ENCODE measurements at places on chromosomes 4 and X.

GRCh38 chrX:4909348-4909747 lies 1195.9 kb upstream of the PRKX start:
- DNase-seq, result no peak

DNA sequence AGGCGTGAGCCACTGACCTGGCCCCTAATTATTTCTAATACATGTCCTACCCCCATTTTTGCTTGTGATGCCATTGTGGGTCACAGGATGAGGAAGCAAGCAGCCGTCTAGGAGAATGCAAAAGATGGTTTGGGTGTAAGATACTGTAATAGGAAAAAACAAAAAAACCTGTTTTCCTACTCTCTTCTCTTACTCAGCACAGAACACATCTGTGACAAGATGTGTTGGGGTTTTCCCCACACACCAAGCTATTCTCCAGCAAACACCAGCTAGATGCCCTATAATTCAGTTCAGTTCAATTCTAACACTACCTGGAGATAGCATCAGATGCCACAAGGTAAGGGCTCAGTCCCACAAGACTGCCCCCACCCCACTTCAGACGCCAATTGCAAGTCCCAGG lies 15.3 kb upstream of the HPRT1 start:
- no peak for DNase-seq

GRCh38 chr4:163493643-163494359 lies 689 bp upstream of the TMA16 start:
- DNase-seq, result no peak

- DNase-seq, result no peak
Observed at GRCh38 chr4:111404673-111405072, 740.6 kb upstream of the FAM241A start.

- DNase-seq, result no peak
Observed at GRCh38 chr4:15149839-15150592, 147.7 kb downstream of the CPEB2 start.

DNA sequence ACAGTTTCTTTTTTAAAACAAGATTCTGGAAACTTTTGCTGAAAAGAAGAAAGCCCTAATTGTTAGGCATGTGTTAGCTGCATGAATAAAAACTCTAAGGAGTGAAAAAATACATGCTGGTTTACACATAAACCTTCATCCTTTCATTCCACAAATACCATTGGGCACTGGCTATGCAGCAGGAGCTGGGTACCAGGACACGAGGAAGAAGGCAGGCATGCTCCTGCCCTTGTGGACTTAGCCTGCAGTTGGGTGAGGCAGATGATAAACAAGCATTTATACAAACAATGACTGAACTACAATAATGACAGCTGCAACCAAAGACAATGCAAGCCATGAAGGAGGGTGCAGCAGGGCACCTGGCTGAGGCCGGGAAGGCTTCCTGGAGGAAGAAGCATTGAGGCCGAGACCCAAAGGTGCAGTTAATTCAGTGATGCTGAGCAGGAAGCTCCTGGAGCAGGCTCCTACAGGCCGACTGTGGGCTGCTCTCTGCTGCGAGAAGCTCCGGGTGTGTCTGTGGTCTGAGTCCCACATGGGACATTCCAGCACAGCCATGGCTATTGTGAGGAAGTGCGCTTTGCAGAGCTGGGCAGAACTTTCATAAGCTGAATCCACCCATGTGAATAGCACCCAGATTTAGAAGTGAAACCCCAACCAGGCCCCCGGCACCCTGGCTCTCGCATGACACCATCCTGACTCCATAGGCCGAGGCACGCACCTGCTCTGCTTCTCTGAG lies 44.0 kb upstream of the MXD4 start:
- no peak for DNase-seq

- DNase-seq, result no peak
Observed at GRCh38 chr4:108227923-108228322, 59.2 kb upstream of the LEF1 start.

- no peak for DNase-seq
Observed at GRCh38 chr4:85707611-85708010, 232.7 kb downstream of the ARHGAP24 start.

DNA sequence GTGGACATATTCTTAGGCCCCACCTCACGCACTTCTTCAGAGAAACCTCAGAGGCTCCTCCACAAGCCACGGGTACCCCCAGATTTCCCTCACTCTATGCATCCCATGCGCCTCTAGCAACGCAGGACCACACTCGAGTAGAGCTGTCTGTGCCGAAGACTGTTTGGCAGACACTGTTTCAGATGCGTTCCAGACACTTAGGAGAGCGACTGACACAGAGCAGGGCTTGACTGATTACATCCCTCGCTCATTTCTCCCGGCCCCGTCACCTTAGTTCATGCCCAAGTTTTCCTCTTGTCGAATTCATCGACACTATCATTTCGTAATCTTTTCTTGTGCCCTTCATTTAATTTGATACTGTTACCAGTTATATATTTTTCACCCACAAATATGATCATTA lies 15.0 kb downstream of the SORBS2 start:
- DNase-seq, result no peak

Measured in stimulated activated CD8-positive, alpha-beta memory T cell treated with anti-CD3 and anti-CD28 coated beads, Interleukin-4, amount 100 ng/mL, for 1 hour (primary cell).